ENCODE measurements at places on chromosomes 3 and 15. TPM values are rescaled to one million over a fixed set of nuclear protein-coding genes. Genes with fewer than 3 reads are reported as not detected.

SLC28A2 gene
- polyA plus RNA-seq: 1.0 TPM

LNP1 gene
- polyA plus RNA-seq: 6.8 TPM

SCAANT1 gene
- 1.0 TPM for polyA plus RNA-seq

CEP70 gene
- polyA plus RNA-seq: 50.3 TPM

ADAMTS7 gene
- 21.4 TPM for polyA plus RNA-seq

DUOX2 gene
- polyA plus RNA-seq: 0.03 TPM

ISL2 gene
- polyA plus RNA-seq: not detected

Data from left kidney (tissue), 8 donors.